ENCODE measurements at places on chromosomes 1 and 21.

DNA sequence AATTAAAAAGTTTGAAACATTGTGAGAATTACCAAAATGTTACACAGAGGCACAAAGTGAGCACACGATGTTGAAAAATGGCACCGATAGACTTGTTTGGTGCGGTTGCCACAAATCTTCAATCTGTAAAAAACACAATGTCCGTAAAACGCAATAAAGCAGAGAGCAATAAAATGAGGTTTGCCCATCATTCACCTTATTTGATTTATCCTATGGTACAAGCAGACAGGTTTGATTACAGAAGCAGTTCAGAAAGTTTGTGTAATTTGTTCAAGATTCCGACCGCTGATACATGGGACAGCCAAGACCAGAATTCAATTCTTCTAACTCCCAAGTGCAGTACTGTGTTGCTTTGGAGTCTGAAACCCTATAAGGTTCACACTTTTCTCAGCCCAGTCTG is 318.3 kb upstream of the PROX1 start:
- no peak for DNase-seq

- DNase-seq: no peak
Measured at GRCh38 chr1:21468599-21468998, 28.7 kb downstream of the NBPF3 start.

DNA sequence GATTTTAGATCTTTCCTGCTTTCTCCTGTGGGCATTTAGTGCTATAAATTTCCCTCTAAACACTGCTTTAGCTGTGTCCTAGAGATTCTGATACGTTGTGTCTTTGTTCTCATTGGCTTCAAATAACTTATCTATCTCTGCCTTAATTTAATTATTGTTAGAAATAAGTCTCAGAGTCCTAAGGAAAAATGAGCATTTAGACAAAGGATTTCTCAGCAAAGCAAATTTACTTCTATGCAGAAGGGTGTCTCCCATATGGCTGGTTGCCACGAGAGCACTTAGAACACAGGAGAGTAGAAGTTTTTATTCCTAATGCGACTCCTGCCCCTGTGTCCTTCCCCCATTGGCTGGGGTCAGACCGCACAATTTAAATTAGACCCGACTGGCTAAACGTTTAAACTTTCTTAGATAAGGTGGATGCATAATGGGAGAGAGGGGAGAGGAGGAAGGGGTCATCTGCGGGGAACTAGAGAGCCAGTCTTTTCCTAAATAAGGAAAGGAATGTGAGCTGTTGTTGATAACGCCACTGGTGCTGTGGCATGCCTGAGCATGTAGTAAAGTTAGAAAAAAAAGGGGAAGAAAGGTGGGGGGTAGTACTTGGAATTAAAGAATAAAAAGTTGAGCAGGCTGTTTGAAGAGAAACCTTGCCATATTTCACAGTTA is 170.2 kb downstream of the DYRK1A start:
- DNase-seq: no peak

- DNase-seq: no peak
Measured at GRCh38 chr1:33501774-33502173, 29.3 kb downstream of the ZSCAN20 start.

GRCh38 chr1:46535063-46535462 is 16.4 kb downstream of the KNCN start:
- no peak for DNase-seq

DNA sequence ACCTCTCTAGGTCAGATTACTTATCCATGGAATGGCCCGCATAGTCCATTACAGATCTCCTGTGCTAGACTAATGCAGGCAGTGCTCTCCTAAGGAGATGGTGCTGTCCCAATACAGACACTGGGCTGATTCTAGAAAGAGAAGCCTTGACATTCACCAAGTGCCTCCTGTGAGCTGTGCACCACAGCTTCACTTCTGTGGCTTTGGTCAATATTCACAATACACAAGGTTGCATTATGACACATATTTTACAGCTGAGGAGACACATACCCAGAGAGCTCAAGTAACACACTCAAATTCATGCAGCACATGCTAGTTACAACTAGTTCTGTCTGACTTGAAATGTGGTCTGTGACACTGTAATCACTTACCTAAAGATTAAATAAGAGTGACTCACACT is 59.4 kb upstream of the LRRC8B start:
- DNase-seq: no peak

DNA sequence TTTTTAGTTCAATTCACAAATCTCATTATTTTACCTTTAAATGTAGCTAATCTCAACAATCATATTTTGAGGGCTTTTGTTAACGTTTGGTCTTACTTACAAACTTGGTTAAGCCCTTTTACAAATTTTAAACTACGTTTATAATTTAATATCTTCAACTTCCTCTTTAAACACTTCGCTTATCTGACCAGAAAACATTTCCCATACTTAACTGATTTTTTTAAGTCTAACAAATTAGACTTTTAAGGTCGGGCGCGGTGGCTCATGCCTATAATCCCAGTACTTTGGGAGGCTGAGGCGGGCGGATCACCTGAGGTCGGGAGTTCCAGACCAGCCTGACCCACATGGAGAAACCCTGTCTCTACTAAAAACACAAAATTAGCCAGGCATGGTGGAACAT is 300.9 kb downstream of the LMX1A start:
- DNase-seq: no peak

GRCh38 chr1:77948841-77949424 is 29.9 kb downstream of the FUBP1 start:
- no peak for DNase-seq

DNA sequence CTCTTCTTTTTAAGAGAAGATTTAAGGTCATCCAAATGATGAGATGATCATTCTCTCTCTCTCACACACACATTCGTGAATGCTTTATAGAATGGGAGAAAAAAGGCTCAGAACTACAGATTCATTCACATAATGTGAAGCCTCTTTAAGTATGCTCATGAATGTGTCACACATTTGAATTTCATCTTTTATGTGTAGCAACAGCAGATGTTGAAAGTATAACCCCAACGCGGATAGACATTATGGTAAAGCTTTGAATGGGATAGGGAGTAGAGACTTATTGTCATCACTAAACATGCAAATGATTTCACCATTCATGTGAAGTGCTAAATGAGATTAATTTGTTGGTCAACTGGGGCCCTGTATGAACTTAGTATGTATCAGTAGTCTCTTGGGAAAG is 15.7 kb upstream of the PKN2 start:
- DNase-seq: no peak

GRCh38 chr1:232423591-232423990 is 206.3 kb downstream of the SIPA1L2 start:
- DNase-seq: no peak

DNA sequence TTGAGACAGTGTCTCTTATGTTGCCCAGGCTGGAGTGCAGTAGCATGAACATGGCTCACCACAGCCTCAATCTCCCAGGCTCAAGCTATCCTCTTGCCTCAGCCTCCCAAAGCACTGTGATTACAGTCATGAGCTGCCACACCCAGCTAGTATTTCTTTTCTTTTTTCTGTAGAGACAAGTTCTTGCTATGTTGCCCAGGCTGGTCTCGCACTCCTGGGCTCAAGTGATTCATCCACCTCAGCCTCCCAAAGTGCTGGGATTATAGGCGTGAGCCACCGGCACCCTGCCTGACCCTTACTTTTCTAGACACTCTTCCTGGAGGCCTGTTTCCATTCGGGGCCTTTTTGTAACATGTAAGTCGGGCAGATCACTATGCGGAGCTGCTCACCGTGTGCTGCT is 30.1 kb upstream of the SRP9 start:
- no peak for DNase-seq

DNA sequence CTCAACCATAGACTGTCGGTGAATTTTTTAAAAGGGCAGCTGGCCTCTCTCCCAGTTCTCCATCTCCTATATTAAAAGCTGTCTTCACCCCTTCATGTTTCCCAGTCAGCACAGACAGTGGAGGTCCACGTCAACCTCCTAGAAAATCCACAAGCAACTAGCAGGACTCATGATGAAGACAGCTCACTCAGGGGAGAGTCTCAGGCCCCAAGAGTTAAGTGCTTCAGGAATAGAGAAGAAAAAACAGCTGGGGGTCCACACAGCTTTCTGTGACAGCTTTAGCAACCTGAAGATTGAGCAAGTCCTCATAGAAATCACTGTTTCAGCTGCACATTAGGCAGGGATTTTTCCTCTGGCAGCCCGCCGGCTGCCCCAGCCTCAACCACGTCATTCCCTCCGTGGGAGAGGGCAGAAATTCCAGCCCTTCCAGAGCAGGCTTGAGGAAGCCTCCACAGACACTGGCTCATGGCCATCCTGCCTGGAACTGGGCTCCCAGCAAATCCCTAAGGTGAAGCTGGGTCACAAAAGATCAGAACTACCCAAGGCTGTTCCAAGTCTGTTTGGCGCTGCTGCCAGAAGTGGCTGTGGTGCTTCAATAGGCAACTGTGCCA is 15.2 kb downstream of the GPR161 start:
- DNase-seq: no peak

GRCh38 chr1:199780948-199781670 is 246.4 kb upstream of the NR5A2 start:
- no peak for DNase-seq

- DNase-seq: no peak
Measured at GRCh38 chr1:188895611-188896010, 1582.1 kb downstream of the BRINP3 start.

- DNase-seq: no peak
Measured at GRCh38 chr1:170536924-170537551, 5.1 kb downstream of the GORAB start.

- DNase-seq: no peak
Measured at GRCh38 chr1:13550663-13551062, 33.0 kb upstream of the PDPN start.

- no peak for DNase-seq
Measured at GRCh38 chr1:93016171-93016570, 54.9 kb upstream of the DIPK1A start.

GRCh38 chr1:182269097-182269496 is 122.5 kb downstream of the GLUL start:
- DNase-seq: no peak

GRCh38 chr1:19815801-19816736 is 986 bp upstream of the RNF186 start:
- DNase-seq: peak; percentile 33

GRCh38 chr1:107965110-107965991 is at the start of gene VAV3:
VAV3 (minus strand) TSS chr1:107965180; CDS start chr1:107964869, 311 bp downstream.
- DNase-seq: peak; percentile 85

GRCh38 chr21:26169611-26170470 is 729 bp downstream of the APP start:
- DNase-seq: peak; percentile 36

- DNase-seq: no peak
Measured at GRCh38 chr21:45556645-45557615, 14.7 kb upstream of the SLC19A1 start.

DNA sequence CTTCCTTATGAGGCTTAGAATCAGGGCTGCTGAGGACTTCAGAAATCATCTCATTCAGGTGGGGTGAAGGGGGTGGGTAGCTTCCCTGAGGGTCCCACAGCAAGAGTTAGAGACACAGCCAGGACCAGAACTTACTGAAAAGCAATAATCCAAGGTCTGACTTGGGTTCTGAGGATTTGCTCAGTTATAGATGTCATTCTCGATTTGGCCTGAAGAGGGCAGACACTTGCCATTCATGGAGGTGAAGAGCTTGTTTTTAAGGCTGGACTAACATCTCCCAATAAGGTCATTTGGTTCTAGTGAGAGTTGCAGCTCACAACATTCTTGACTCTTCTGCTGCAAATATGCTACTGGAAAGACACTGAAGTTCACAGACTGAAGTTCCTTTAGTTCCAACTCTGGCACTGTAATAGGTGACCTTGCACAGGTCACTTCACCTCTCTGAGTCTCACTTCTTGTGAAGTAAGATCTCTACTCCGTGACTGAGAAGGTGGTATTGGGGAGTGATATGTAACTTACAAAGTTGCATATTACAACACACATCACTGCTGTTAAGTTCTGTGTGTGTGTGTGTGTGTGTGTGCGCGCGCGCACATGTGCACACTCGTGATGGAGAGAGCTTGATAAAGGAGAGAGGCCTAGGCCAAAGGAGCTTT is 69.8 kb upstream of the DIRAS3 start:
- peak; percentile 40 for DNase-seq

GRCh38 chr1:18548643-18549042 is 67.9 kb downstream of the KLHDC7A start:
- DNase-seq: no peak

GRCh38 chr21:26281506-26281905 is 110.9 kb upstream of the APP start:
- DNase-seq: no peak

GRCh38 chr21:38668067-38668466 is 137.7 kb upstream of the ETS2 start:
- no peak for DNase-seq

- DNase-seq: no peak
Measured at GRCh38 chr1:11539850-11540772, 61.2 kb downstream of the DISP3 start.

- no peak for DNase-seq
Measured at GRCh38 chr1:186654741-186655140, 25.5 kb downstream of the PTGS2 start.

DNA sequence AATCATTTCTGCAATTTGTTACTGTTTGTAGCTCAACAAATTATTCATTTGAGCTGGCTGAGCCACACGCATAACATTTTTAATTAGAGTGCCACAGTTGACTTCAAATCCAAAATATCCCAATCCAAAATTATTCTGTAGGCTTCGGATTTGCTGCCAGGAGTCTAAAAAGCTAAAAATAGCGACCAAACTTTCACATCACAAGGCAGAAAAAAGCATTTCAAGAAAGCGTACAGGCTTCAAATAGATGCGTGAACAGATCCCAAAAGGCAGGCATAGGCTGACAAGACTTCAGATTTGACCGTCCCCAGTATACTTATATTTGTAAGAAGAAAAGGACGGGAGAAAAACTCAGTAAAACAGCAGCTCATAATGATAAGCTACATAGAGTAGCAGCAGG is 24.3 kb upstream of the TIAM1 start:
- no peak for DNase-seq

GRCh38 chr1:179298952-179299351 is 5.4 kb downstream of the SOAT1 start:
- peak; percentile 16 for DNase-seq

DNA sequence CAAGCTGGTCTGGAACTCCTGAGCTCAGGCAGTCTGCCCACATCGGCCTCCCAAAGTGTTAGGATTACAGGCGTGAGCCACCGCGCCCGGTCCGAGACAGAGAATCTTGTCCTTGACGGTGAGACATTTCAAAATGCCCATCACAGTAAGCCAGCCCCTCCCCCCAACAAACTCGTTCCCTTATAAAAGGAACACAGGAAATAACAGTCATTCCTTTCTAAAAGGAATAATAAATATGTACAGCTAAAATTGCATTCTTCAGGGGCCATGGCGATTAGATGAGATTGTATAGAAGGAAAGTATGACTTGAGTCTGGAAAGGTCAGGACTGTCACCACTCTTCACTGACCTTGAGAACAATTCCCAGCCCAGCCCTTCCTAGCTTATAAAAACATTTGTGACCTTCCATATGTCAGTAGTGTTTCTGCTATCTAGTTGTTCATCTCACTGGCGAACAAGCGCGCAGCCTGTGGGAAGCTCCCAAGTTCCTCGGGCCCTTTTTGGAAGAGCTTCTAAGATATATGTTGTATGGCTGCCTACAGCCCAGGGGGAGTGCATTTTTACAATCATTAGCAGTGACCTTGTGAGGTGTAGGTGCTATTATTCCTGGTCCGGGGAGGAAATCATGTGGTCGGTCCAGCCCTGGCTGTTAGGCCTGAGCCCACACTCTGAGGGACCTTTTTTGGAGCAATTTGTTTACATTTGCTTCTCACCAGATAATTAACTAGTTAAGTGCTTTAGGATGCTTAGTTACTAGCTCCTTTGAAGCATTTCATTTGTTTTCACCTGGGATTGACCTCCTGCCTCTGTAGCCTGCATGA is 8.7 kb downstream of the SZRD1 start:
- no peak for DNase-seq

- no peak for DNase-seq
Measured at GRCh38 chr1:62325081-62325480, 5.8 kb upstream of the KANK4 start.

GRCh38 chr1:70033266-70033873 is 172.0 kb downstream of the LRRC40 start:
- no peak for DNase-seq

Data from germinal center (tissue), 1 donor.